8988T (cell line): ENCODE measurements at places on chromosomes 6 and 20.

DNA sequence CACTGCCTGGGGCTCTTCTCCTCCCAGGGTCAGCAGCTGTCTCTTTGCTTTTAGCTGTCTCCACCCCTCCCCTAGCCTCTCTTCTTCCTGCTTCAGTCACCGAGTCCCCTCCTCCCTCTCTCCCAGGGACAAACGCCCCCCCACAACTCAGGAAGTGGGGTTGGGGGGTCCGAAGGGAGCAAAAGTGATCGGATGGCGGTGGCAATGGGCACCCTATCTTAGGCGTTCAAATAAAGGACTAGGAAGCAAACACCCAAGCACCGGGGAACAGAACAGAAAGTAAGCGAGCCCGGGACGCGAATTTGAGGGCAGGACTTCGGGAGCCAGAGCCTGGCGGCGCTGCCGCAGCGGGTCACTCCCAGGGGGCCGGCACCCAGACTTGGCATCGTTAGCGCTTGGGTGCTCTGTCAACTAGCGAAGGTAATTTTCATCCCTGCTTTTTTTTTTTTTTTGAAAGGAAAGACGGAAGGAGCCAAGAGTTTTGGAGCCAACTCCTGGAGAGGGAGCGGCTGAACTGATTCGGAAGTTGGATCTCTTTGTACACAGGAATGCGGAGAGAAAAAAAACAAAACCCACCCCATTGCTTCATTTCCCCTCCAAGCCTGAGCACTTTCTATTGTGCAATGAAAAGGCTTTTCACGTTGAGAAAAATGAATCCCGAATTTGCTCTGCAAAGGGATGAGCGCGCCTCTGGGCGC is 815 bp upstream of the ITPR3 start:
- peak; percentile 65 for DNase-seq

DNA sequence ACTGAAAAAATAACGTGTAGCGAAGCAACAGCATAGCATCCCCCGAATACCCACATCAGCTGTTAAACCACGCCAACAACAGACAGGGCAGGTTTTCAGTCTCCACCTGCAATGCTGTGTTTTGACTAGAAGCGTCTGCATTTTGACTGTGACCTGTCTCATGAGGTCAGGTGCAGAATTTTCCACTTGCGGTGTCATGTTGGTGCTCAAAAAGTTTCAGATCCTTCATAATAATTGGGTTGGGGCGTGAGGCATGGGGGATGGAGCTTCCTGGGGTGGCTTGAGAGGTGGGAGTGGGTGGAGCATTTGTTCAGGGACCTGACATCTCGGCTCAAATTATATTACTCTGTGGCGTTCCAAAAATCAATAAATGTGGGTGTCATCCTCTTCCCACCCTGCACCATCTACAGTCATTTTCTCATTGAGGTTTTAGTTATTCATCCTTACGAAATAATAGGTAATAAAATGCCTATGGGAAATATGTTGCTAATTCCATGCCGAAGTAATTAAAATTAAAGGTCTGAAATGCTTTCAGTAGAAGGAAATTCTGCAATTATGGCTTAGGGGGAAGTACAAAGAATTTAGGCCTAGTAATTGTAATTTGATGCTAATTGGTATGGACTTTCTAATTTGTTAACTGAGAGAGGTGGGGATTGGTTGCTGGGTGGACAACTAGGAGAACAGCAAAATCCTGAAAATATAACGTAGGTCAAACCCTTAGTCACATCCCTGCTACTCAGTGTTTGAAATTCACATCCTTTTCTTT is 81.0 kb downstream of the TIAM2 start:
- no peak for DNase-seq

DNA sequence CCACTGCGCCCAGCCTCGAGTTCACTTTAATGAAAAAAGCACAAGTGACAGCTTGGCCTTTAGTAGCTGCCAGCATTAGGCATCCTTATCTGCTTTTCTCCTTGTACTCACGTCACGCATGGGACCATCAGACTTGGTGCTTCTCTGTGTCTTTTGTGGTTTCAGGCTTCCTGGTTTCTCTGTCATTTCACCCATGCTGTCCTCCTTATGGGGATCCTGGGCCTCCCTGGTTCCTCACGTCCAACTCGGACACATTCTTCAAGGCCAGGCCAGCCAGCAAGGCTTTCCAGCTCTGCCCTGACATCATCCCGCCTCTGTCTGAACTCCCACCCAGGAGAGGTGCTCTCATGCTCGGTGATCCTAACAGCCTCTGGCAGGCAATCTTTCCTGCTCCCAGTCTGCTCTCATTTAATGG is 83.2 kb downstream of the TIAM2 start:
- DNase-seq = no peak

DNA sequence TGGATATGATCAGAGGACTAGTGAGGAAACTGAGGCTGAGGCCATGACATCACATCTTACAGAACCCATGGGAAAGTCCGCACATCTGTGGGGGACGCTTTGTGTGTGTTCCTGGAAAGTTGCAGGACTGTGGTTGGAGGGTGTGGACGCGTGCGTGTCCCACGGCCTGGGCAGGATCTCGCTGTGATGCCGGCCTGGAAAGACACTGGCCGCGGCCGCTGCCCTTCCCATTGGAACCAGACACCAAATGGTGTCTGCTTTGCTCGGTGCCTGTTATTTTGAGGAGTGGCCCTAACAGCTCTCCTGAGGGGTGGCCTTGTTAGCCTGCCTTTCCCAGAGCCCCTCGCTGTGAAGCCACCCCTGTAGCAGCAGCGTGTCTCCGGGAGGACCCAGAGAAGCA is 41.1 kb downstream of the DLL1 start:
- DNase-seq = no peak

- DNase-seq = no peak
Observed at GRCh38 chr6:66199171-66199570, 492.1 kb upstream of the EYS start.

DNA sequence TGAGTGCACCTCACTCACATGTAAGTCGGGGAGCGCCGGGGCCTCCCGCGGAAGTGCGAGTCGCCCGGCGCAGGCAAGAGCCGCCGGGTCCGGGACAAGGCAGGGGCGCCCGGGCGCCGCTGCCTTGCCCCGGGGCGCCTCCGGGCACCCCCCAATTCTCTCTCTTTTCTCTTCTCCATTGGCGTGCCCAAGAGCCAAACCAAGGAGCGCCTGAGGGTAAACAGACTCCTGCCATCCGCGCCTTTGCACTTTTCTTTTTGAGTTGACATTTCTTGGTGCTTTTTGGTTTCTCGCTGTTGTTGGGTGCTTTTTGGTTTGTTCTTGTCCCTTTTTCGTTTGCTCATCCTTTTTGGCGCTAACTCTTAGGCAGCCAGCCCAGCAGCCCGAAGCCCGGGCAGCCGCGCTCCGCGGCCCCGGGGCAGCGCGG is 36.8 kb downstream of the GNAS start:
- no peak for DNase-seq

GRCh38 chr20:43022568-43022967 is 167.1 kb downstream of the PTPRT start:
- DNase-seq = no peak

DNA sequence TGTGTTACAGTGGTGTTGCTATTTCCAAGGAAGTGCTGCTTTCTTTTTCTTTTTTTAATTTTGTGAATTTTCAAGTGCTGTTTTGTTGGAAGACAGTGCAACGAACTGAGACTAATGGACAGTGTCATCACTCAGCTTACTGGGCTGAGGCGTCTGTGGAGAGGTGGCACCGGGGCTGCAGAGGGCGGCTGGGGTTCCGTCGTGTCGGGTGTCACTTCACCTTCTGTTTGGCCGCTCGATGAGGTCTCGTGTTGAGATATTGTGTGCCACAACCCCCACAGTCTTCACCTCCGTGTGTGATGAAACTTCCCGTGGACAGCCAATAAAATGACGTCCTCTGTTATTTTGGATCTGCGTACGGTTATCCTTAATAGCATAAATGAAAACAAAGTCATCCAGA is 149.4 kb upstream of the SNX9 start:
- DNase-seq = no peak

GRCh38 chr6:159045801-159046200 is 1.0 kb upstream of the TAGAP start:
- no peak for DNase-seq

DNA sequence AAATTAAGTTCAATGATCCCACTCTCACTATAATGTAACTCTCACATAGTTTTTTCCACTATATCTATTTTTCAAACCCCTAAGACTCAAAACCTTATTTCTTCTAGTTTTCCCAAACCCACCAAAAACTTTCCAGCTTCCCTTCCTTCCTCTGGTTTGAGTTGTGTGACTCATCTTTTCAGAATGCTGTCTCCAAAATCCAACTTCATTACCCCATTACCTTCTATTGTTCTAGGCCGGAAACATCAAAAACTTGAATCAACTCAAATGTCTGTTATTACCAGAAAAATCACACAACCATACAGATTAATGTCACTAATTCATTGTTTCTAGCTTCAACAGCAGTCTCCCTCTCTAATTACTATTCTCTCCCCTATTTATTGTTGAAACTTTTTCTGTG is 1090.3 kb downstream of the HACE1 start:
- DNase-seq = no peak

DNA sequence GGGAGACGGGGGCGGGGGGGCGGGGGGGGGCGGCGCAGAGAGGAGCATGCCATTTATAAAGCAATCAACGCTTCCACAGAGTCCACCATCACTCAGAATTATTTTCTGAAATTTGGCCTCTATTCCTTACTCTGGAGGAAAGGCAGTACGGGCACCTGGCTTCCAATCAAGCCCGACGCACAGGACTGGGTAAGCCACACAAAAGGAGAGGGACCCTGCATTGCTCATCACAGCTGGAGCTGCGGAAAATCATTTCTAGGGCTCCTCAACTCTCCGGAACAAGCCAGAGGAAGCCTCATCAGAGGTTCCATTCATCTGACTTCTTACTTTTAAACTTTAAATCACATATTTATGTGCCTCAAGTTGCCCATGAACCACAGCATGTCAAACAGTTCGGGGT is 55.9 kb downstream of the TTI1 start:
- no peak for DNase-seq

- DNase-seq = no peak
Observed at GRCh38 chr6:77089776-77090175, 373.5 kb downstream of the HTR1B start.

DNA sequence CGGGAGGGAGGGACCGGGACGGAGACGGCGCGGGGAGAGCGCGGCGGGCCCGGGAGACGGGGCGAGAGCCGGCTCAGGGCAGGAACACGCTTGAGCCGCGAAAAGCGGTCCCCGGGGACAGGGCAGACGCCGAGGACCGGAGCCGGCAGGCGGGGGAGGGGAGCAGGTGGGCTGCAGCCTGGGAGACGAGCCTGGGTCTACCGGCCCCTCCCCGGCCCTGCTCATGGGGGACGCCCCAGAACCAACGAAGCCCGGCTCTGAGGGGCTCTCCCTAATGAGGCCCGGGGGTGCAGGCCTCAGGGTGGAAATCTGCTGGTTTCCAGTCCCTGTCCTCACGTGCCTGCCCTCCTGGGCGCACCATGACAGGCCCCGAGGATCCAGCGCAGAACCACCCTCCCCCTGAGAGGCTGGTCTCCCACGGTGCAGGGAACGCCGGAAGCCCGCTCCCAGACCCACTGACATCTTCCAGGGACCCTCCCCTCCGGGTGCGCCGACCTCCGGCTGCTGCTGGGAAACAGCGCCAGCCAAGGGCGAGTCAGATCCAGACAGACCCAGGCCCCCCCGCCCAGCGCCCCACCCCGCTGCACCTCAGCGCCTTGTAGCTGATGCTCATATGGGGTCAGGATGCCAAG is 571 bp upstream of the EEF1A2 start:
- DNase-seq = no peak

GRCh38 chr6:83183082-83183828 is 9.8 kb downstream of the PGM3 start:
- DNase-seq = no peak

- no peak for DNase-seq
Observed at GRCh38 chr6:46979206-46979605, 57.5 kb upstream of the ADGRF5 start.

DNA sequence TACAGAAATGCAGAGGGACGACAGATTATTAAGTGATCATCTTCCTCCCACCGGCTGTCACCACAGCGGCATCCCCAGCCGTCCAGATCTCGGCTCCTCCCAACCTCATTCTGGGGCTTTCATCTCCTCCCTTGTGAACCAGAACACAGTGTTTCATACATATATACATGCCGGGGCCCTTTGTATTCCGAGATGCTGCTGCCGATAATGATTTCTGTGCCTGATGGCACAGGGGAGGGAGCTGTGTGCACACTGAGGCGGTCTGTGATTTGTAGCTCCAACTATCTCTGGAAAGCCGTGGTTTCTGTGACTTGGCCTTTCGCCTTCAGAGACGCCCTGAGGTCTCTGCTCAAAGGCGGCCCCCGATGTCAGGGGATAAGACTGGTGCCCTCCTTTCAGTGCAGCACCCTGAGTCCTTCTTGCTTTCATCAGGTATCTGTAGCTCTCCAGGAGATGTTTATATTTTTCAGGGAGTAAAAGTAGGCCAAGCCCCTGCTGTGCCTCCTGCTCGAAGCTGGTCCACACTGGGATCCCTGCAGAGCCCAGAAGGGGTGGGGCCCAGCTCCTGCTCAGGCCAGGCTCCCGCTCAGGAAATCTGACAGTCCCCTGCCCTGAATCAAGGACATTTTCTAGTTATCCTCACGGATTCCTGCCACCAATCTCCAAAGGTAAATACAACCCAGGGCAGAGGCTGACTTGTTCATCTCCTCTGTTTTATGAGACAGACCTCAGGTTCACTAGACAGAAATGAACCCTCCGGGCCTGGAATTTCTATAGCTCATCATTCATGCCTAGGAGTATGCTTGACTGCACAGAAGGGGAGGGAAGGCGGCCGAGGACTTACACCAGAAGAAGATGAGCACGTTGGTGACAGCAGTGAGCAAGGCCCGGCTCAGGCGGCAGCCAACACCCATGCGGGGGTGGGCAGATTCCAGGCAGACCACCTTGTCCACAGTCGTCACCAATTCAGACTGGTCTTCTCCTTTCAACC is 11.2 kb downstream of the LEMD2 start:
- DNase-seq = no peak

GRCh38 chr6:26223228-26223627 is 136.0 kb downstream of the HFE start:
- DNase-seq = no peak

DNA sequence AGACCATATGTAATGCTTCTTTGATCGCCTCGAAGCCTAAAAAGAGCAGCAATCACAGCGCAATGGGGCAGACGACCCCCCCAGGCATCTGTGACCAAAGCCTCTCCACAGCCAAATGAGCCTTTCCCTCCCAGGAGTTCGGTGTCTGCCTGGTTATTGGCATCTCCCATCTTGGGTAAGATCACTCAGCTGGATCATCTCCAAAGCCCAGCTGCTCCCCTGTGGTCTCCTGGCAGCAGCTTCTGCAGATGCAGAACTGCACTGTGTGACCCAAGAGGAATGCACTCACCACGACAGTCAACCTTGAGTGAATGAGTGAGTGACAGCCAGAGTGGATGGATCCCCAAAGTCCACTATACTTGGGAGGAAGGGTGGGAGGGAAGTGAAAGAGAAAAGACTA is 44.8 kb upstream of the IYD start:
- no peak for DNase-seq

DNA sequence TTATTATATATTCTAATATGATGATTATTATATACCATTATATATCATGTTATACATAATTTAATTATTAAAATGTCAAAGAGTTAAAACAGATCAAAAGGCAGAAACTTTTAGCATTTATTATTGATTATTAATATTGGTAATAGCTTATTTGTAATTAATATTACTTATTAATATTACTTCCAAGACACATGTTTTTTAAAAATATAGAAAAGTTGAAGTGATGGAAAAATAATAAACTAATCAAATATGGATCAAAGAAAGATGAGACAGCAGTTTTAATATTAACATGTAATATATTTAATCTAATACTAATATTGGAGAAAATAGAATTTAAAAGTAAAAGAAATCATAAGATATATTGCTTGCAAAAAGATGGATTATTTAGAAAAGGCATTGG is 154.6 kb upstream of the TAB2 start:
- DNase-seq = no peak
